GM10248 (cell line): ENCODE measurements at places on chromosomes 3 and 15.
A peak's percentile ranks its signal among the peaks of the same experiment; 100 is the strongest.

- DNase-seq, result no peak
Observed at GRCh38 chr3:59127071-59127470, 77.2 kb upstream of the CFAP20DC start.

DNA sequence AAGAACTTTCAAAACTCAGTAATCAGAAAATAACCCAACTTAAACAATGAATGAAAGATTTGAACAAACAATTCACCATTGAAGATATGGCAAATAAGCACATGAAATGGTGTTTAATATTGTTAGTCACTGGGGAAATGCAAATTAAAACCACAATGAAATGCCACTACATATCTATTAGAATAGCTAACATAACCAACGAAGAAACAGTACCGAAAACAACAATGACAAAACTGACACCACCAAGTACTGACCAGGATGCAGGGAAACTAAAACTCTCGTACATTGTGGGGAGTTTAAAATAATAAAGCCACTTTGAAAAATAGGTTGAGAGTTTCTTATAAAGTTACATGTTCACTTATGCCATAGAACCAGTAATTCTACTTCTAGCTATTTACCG is 69.1 kb downstream of the KBTBD8 start:
- DNase-seq, result no peak

- no peak for DNase-seq
Observed at GRCh38 chr3:97990624-97991292, 18.5 kb upstream of the RIOX2 start.

DNA sequence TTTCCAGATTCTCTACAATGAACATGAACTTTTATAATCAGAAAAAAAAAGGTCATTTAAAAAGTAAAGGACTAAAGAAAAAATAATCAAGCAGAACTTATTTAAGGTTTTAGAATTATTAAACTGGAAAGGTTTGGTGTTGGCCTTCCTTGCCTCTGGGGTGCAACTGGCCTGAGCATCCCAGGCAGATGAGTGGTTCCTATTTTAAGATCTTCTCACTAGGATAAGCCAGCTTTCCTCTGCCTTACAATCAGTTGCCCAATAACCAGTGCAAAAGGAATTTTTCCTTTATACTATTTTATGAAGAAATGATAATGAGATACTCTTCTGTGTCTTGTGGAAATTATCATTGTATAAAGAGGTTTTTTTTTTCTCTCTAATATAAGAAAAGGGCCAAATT is 56.6 kb downstream of the SEC22A start:
- DNase-seq, result no peak

- DNase-seq, result no peak
Observed at GRCh38 chr3:24174614-24175013, 229.5 kb downstream of the NR1D2 start.

DNA sequence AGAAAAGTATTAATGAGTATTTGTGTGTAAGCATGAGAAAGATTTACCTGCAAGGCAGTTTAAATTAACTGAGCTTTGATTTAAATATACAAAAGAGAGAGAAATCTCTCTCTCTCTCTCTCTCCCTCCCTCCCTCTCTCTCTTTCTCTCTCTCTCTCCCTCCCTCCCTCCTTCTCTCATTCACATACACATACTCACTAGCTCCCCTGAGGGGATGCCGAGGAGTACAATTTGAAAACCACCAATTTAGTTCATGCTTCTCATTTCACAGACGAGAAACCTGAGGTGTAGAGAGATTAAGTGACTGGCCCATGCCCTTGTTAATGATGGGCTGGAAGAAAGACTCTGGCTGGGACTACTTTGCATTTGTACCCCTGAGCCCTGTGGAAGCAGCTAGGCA is 59.4 kb downstream of the MECOM start:
- no peak for DNase-seq

- DNase-seq, result no peak
Observed at GRCh38 chr3:66199089-66199473, 21.7 kb upstream of the SLC25A26 start.

DNA sequence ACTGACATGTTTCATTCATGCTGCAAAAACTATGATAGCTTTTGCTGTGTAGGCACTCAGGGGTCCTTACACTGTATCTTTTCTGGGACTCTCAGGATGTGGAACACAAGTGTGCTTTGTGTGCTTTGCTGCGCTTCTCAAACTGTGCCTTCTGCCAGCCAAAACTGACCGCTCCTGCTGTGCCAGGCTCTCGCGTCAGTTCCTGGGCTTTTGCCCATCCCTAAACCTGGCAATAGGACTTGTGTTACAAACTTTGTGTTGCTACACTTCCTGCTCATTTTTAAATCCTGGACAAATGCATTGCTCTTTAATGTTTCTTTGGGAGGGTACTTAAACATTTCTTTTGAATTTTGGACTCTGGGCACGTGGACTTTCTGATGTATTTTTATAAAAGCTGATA is 60.3 kb downstream of the DIPK2A start:
- no peak for DNase-seq

- DNase-seq, result peak; percentile 51
Observed at GRCh38 chr15:65286069-65286703, 497 bp downstream of the PARP16 start.

- DNase-seq, result no peak
Observed at GRCh38 chr15:80985981-80986380, 3.6 kb downstream of the MESD start.

GRCh38 chr15:80447077-80447476 is 42.9 kb downstream of the ARNT2 start:
- DNase-seq, result no peak

- no peak for DNase-seq
Observed at GRCh38 chr3:187568171-187568570, 102.0 kb downstream of the SST start.

DNA sequence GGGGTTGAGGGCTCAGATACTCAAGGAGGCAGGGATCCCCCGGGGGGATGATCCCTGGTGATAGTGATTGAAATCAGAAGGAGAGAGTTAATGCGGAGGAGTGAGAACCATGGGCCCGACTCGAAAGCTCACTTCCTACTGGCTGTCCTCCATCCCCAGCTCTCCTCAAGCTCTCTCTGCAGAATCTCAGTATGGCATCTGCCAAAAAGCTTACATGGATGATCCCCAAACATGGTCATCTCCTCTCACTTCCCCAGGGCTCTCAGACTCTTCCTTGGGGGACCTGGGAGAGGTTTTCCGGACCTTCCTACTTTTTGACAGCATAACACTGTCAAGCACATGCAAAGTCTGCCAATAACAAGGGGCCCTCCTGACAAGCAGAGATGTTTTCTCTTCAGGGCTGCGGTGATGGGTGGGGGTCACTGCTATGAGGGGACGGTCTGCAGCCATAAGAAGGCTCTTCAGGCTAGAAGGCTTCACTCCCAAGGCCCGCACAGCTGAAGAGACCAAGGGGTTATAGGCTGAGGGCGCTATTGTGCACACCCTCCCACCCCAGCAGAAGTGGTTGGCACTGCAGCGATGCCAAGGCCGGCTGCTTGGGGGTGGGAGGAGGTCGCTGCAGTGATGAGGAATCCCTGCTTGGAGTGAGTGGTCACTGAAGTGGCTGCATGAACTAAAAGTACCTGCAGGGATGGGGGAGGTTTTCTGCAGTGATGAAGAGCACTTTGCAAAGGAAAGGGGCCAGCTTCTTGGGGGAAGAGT is 828 bp upstream of the VWA5B2 start:
- peak; percentile 27 for DNase-seq

DNA sequence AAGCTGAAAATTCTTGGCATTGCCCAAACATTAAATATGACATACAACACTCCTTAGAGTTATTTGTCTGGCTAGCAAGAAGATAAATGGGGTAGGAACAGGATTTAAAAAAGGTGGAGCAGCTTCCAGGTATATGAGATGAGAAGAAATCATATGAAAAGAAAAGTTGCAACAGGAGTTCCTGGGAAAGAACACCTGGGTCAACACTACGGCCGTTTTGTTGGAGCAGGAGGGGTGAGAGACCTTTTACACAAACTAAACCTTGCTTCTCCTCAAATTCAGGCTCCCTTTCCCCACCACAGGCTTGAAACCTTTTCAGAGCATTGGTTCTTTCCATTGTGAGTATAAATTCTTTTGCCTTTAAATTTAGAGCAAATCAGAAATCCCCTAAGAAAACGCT is 18.8 kb upstream of the GUCA1C start:
- DNase-seq, result no peak

GRCh38 chr3:100033903-100034471 is 80.3 kb downstream of the FILIP1L start:
- no peak for DNase-seq

- DNase-seq, result no peak
Observed at GRCh38 chr3:186214670-186215069, 105.8 kb upstream of the ETV5 start.

- peak; percentile 81 for DNase-seq
Observed at GRCh38 chr15:51077221-51078153, 17.2 kb downstream of the TNFAIP8L3 start.

GRCh38 chr15:36887214-36887961 is 213.0 kb downstream of the MEIS2 start:
- no peak for DNase-seq

DNA sequence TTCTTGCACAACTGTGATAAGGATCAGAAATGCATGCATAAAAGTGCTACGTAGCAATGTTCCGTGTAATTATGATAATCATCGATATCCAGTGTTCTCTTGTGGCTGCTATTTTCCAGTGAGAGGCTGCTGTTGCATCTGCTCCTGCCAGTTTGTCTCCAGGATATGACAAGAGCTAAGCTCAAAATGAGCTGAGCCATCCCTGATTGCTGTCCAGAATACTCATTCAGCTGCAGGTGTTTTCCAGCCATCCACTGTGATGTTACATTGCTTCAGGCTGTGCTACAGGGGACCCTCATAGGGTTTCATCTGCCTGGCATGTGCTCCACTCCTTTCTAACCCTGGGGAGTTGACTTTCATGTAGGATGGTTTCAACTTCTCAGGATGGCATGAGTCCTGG is 976.0 kb downstream of the ROBO1 start:
- no peak for DNase-seq

DNA sequence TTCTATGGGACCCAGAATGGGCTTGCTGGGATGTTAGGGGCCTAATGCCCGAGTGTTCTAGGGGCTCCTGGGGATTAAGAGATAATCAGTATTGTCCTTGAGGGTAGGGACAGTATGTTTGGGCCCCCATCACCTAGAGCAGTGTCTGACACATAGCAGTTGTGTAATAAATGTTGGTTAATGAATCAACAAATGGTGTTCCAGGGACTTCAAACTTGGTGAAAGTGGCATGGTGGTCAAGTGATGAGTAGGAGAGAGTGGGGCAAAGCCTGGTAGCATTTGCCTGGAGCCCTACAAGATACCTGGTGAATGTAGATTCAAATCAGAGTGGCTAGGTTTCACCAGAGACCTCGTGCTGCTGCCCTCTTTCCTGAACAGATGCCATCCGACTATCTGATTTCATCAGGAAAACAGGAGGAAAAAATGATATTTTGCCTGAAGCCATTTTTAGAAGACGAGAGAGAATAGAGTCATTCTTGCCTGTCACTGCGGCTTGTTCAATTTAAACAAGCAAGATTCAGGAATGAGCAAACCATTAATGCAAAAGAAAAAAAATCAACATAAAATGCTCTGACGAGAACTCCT is 117.3 kb downstream of the RPL22L1 start:
- DNase-seq, result no peak

GRCh38 chr15:25641361-25641760 is 202.5 kb upstream of the UBE3A start:
- DNase-seq, result no peak

- DNase-seq, result no peak
Observed at GRCh38 chr3:188578576-188579363, 424.8 kb downstream of the LPP start.

GRCh38 chr15:89495638-89496145 is 691 bp downstream of the RHCG start:
- DNase-seq, result no peak

DNA sequence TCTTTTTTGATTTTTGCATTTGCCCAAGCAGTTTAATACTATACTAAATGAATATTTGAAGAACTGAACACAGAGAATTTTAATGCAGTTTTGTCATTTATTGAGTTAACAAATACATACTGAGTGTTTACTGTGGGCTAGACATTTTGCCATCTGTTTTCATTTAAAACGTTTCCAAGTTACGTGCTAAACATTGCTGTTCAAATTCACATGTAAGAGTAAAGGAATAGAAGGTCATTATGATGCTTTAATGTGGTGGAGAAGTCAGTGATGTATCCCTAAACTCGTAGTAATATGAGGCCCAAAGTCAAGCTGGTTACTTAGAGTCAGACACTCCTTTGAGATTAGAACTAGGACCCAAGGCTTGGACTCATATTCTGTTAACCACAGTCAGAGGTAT is 49.4 kb downstream of the CRYBG3 start:
- no peak for DNase-seq

DNA sequence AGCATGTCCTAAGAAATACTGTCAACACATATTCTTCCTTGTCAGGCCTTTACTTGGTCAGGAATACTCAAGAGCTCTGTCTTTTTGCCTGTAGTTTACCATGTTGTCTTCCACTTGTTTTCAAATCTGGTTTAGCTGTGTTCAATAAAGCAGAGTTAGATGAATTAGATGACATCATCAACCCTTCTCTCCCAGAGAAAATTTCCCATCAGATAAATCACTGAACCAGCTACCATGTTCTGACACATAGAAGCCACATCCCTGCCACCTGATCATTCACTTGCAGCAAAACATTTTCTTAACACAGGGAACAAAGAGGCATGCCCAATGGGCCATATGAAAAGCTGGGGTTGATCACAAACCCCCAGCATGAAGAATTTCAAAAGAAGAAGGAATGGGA is 42.1 kb downstream of the TERC start:
- DNase-seq, result no peak

- no peak for DNase-seq
Observed at GRCh38 chr15:101455291-101456025, 34.0 kb downstream of the PCSK6 start.

DNA sequence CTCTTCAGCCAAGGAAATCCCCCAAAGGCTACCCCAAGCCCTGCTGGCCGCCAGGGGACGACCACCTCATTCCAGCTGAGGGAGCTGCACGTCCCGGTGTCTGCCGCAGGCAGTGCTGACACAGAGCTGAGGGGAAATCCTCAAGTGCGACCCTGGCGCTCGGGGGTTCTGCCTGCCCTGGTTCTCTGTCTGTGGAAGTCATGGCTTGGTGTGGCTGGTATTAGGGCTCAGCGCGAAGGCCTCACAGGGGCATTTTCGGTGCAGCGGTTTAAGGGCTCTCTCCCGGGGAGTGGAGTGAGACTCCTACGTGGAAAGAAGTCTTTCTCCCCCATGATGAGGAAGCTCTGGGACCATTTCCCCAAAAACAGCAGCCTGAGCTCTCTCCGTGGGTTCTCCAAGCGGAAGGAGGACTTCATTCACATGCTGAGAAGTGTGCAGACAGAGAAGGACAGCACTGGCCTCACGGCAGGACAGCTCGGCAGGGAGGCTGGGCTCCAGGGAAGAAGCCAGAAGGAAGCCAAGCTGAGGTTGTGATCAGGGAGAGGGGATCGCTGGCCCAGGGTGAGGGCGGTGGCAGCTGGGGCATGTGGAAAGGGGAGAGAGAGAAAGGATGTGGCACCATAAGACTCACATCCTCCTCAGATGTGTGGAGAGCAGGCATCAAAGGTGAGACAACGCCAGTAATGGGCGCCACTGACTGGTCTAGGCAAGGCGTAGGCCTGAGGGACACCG is 48.6 kb downstream of the KLF15 start:
- no peak for DNase-seq
